ENCODE measurements at places on chromosomes 4 and X.

- DNase-seq, result peak; percentile 84
Measured at GRCh38 chr4:6574747-6575502, at the start of gene MAN2B2. TSS of gene MAN2B2 (plus strand) at chr4:6575189. CDS start at chr4:6575211, 22 bp downstream.

- DNase-seq, result no peak
Measured at GRCh38 chrX:373641-374471, 12.9 kb downstream of the PPP2R3B start.

DNA sequence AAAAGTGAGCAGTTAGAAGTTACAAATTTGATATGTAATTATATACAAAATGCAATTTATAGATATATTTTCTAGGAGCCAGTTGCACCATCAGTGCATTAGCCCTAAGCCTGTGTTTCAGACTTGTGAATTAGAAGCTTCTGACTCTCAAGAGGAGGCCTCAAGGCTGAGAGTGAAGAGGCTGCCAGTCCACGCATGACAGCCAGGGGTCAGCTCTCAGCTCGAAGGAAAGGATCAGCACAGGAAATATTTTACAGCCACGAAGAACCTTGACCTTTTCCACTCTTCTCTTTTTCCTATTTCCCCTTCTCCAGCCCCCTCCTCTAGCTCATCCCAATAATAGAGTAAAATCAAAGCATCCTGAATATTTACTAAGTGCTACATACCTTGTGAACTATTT lies 642.4 kb downstream of the TRIML1 start:
- DNase-seq, result no peak

DNA sequence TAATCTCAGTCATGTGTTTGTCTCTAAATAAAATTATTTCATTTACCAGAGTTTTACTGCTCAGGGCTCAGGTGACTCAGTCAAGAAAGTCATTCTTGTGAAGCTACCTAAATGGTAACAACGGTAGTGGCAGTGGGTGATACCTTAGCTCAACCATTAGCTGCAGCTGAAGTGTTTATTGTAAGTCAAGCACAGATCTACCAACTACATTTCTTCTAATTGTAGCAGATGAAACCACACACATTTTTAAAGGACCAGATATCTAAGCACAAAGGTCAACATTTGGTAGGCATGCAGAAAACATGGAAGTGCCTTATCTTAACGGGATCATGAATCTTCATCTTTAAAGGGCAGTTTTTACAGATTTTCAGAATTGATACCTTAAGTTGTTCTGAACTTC lies 79.1 kb downstream of the FAT4 start:
- no peak for DNase-seq

- no peak for DNase-seq
Measured at GRCh38 chr4:150297861-150298474, 219.7 kb downstream of the DCLK2 start.

- no peak for DNase-seq
Measured at GRCh38 chr4:48489683-48490011, 405 bp upstream of the ZAR1 start.

GRCh38 chr4:151344948-151345347 lies 19.5 kb upstream of the SH3D19 start:
- DNase-seq, result no peak

DNA sequence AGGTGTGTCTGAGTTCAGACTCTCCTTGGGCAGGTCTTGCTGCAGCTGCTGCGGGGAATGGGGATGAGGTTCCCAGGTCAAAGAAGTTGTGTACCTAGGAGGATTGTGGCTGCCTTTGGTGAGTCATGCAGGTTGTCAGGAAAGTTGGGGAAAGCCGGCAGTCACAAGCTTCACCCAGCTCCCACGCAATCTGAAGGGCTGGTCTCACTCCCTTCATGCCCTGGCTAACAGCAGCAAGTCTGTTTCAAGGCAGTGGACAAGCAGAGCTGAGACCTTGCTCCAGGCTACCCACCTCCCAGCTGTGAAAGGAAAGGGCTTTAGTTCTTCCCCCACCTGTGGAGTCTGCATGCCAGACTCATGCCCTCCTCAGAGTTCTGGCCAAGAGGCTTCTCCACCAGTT lies 287.2 kb downstream of the DTHD1 start:
- no peak for DNase-seq

- no peak for DNase-seq
Measured at GRCh38 chr4:138674209-138674608, 341.4 kb upstream of the NOCT start.

GRCh38 chrX:123884809-123885408 lies 25.1 kb downstream of the XIAP start:
- peak; percentile 14 for DNase-seq

DNA sequence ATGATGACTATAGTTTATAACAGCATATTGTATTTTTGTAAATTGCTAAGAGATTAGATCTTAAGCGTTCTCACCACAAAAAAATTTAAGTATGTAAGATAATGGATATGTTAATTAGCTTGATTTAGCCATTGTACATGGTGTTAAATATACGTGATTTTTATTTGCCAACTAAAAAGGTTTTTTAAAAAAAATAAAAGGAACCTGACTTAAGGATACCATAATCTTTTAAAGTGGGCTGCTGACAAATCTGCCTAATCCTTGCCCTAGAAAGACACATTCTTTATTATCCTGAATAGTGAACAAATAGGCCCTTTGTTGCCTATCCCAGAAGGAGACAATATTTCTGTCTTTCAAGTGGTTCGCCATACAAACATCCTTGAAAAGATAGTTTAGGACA lies 94.6 kb upstream of the FAM47C start:
- DNase-seq, result no peak

- DNase-seq, result no peak
Measured at GRCh38 chr4:150710770-150711375, 128.9 kb downstream of the MAB21L2 start.

GRCh38 chrX:40108959-40109287 lies 11.2 kb upstream of the BCOR start:
- DNase-seq, result peak; percentile 53

DNA sequence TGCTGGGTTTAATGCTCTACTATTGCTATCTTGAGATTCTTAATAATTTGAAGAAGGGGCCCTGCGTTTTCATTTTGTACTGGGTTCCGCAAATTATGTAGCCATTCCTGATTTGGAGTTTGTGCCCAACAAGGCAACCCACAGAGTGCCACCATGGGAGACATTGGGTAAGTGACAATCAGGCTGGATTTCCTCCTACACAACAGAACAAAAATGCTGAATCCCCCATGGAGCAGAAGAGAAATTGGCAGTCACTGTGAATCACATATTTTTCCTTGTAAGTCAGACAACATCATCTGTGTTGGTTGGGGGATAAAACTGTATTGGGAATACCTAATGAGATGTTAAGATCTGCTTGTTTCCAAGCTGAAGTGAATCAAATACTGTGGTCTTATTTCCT lies 80.9 kb downstream of the CNGA2 start:
- no peak for DNase-seq

DNA sequence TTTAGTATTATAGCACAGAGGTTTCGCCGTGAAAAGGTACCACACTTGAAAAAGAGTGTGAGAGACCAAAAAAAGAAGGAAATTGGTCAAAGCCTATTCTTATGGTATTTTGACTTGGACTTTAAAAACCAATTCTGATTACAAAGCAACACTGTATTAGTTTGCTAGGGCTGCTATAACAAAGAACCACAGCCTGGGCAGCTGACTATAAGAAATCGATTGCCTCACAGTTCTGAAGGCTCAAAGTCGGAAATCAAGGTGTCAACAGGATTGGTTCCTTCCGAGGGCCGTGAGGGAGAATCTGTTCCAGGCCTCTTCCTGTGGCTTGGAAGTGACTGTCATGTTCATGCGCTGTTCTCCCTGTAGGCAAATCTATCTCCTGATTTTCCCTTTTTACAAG lies 17.9 kb downstream of the DAPP1 start:
- DNase-seq, result no peak

GRCh38 chr4:3786196-3786869 lies 20.1 kb downstream of the ADRA2C start:
- no peak for DNase-seq

DNA sequence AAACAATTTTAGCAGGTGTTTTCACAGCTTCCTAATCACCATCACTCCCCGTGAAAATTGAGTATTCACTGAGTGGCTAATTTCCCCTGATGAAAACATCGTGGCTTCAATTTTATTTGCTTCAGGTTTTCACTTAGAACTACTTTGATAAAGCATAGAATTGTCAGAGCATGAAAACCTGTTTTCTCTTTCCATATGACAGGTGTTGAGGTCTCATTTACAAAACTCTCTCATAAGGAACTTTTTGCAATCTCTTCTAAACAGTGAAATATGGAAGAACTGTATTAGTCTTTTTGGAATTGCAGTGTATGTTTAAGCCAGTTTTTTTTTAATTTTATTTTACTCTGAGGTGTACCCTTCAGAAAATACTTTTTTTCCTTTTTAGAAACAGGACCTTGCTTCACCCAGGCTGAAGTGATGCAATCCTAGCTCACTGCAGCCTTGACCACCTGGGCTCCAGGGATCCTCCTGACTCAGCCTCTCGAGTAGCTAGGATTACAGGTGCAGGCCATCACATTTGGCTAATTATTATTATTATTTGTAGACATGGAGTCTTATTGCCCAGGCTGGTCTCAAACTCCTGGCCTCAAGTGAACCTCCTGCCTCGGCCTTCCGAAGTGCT lies 111.2 kb upstream of the RAPGEF2 start:
- no peak for DNase-seq

DNA sequence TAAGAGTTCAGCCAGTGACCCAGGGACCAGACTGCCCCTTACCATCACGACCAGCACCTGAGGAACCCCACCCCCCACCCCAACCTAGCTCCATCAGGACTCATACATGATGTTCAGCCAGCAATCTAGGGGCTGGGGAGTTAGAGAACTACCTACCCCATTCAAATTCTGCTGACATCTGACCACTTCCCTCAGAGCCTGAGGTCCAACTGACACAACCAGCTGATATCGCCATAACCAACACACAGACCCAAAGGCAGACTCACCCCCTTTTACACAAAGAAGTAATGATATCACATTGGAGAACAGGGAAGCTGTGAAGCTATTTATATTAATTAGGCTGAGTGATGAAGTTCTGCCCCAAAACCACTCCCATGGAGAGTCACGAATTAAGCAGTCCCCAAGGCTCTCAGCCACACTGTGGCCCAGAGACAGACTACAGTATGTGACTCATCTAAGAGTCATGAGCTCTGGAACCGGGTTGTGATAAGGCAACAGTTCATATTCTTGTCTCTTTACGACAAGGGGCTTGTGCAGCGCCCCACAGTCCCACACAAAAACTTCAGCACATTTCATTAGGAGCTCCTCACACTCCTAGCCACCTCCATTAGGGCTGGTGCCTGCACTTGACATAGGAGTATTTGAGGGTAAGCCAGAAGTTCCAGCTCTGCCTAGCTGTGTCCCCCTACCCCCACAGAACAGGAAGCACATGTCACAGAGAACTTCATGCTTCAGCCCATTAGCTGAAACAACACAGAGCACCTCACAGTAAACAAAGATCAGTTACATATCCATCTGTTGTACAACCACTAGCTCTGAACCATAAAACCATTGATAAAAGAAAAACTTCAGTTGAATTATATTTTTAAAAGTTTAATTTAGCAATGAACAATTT lies 184.7 kb upstream of the ZCCHC13 start:
- DNase-seq, result no peak

- no peak for DNase-seq
Measured at GRCh38 chrX:118211891-118212816, 95.5 kb upstream of the KLHL13 start.

GRCh38 chr4:153275380-153276276 lies 68.9 kb upstream of the MND1 start:
- no peak for DNase-seq

Data from CD4-positive, alpha-beta T cell treated with Interleukin-1 beta for 1 hour (primary cell).